ENCODE measurements at places on chromosomes 4 and X.

DNA sequence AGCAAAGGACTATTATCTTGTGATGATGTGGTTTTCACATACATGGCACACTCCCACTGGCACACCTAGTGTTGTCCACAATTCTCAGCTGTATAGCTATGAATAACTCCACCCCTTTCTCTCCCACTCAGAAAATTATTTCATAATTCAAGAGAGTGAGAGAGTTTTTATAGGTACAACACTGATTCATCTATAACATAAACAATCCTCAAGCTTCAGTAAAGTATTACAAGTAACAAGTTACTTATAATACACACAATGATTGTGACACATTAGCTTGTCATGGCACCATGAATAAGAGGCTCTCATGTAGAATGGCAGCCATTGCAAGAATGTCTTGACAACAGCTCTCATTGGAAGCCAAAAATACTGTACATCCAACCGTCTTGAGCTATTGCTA is 43.9 kb downstream of the RAB40A start:
- DNase-seq, result no peak

DNA sequence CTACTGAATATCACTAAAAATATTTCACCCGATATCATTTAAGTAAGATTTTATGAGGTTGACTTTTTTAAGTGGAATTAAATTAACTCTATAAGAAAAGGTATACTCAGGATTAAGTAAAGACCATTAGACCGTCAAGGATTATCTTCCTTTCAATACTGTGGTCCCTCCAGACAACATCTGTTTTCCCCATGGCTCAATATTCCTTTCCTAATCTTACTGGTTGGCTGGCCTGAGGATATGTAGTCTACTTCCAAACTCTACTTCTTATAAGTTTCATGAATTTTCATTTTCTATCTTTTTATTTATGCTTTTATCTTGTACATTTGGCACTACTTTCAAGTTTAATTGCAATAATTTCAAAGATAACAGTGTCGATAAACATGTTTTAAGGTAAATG is 725.4 kb downstream of the PCDH7 start:
- no peak for DNase-seq

DNA sequence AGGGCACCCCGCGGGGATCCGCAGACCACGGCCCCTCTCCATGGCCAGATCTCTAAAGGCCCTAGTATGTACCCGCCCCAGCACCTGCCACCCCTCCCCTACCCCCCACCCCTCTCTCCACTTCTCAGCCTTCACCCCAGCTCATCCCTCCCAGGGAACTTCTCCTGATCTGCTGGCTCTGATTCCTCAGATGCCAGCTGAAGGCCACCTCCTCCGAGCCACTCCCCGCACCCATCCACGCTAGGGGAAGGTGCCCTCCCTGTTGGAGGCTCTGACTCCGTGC is 11.9 kb downstream of the PSAPL1 start:
- no peak for DNase-seq

DNA sequence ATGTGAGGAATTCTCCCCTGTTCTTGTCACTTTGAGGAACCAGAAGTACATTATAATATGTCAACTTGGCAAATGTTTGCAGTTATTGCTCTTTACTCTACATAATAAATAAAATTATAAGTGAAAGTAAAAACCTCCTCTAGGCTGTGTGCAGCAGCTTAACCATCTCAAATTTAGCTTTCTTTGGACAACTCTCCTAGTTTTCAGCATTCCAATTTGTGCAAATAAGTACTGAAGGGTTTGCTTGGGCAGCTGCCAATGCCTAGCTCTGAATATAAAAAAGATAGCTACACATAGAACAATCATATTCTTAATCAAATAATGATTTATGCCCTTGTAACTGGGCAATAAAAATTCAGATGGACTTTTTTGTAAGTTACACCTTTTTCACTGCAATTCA is 82.5 kb downstream of the GASK1B start:
- no peak for DNase-seq

DNA sequence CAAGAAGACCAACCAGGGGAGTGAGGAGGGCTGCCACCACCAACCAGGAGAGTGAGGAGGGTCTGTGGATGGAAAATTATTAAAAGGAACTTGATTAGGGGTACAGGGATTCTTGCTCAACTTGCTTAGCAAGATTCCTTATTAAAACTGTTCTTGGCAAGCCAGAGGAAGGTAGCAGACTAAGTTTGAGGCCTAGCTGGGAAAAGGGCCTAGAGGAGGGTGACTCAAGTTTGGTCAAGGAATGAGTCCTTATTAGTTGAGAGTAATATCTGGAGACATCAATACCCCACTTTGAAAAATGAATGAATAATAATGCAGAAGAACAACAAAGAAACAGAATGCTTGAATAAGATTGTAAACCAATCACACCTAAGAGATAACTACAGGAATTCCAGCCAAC is 612.4 kb upstream of the ZFP42 start:
- no peak for DNase-seq

DNA sequence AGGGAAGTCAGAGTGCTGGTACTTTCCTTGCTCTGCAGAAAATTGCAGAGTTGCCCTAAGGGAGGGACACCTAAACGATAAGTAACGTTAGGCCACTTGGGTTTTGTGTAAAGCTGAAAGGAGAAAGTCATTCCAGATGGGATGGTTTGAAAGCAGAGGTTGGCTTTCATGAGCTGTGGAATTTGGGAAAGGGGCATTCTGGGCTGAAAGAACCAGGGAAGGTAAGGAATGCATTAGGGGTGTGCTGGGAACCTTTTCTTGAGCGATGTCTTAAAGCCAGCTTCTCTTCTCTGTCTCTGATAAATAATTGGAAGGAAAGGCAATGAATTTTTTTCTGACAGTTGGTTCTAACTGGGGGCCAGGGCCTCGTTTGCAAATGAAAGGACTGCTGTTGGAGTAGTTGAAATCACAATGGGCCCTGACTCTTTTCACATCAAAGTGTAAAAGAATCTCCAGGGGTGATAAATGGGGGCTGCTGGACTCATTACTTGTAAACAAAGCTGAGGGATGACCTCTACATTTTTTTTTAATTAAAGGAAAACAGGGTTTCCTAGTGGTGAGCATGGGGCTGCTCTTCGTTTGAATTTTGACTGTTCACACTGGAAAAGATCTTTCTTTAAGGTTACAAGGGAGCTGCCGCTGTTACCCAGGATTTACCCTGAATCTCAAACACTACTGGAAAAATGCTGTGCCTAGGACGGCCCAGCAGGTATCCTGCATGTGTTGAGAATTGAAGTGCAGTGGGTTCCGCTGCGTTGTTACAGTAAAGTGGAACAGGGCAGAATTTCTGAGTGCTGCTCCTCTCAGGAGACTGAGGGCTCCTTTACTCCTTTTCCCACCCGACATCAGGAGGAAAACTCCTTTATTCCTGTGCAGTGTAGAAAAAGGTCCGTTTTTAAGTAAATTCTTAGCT is 25.0 kb downstream of the AFF1 start:
- DNase-seq, result no peak

DNA sequence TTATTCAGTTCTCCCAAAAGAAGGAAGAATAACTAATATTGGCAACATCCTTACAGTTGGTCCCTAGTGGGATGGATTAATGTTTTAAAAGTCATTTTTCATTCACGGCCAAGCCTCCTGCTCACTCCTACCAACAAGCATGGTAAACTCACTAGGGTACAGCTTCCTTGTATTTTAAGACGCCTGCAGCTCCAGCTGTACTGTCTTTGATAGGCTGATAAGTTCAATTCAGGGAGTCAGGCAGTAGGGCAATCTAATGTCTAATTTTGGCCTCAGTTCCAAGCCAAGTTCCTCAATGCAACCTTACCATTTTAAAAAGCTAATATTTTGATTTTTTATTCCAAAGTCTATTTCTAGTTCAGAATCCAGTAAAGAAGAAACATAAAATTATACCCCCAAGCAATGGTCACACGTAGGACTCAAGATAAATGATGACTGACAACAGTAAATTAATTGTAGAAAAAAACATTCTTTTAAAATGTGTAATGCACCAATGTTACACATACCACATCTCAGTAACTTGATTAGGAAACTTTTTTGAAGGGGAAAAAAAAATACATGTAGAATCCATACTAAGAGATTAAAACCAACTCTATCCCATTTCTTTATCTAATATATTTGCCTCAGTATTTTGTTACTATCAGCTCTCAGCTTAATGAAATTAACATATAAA is 9.3 kb downstream of the LCORL start:
- DNase-seq, result no peak

GRCh38 chr4:163395055-163395454 is 51.4 kb downstream of the NPY5R start:
- no peak for DNase-seq

GRCh38 chrX:24153178-24153795 is 3.8 kb downstream of the ZFX start:
- DNase-seq, result no peak

DNA sequence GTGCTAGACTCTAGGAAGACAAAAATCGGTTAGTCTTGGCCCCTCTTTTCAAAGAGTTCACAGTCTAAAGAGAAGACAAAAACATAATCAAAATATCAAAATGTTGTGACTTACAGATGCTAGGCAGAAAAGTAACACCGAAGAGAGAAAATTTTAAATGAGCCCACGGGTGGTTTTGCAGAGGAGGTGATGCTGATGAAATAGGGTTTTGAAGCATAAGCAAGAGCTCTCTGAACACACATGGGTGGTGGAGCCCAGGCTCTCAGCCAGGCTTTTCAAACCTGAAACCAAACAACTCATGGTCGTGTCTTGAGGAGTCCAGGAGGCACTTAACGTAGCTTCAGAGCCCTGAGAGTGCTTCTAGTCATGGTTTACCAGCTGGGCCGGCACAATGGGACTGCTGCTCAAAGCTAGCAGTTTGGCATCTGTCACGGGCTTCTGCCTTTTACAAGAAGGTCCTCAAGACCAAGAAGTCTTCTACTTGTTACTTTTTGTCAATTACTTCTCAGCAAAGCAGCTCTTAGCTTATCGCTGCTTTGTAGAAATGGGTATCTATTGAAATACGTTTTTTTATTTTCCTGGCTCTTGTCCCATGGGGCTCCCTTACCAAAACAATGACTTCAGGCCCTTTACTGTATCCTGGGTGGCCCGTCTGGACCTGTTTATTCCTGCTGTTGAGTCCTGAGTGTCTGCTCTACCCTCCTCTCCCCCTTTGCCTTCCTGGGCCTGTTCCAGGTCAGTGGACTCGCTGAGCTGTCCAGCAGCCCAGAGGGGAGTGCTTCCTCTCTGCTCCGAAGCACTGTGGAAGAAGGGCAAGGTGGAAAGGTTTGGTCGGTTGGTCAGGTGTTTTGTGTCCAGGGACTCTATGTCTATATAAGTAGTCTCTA is 69.5 kb downstream of the TNIP2 start:
- no peak for DNase-seq

DNA sequence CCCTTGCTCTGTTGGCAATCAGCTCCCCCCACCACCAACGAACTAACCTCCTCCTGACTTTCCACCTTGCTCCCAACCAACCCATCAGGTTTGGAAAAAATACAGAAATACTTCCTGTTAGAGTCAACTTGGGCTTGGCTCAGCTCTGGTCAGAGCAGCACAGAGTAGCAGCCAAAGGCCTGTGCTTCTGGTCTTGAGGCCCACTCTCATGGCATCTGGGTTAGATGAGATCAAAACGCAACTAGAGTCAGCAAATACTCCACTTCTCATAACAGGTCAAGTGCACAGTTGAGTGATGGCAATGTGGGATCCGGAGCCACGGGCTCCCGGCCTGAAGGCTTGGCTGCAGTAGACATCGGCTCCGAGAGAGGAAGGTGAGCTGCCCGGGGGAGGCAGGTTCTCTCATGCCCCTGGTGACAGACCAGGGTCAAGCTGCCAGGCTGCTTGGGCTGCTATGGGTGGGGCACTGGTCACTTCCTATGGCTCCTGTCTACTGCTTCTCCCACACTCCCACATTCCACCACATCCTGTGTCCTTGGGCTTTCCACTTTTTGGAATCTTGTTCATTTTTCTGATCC is 34.8 kb downstream of the ZNF185 start:
- no peak for DNase-seq

GRCh38 chrX:101223226-101223625 is 3.6 kb downstream of the DRP2 start:
- DNase-seq, result no peak

DNA sequence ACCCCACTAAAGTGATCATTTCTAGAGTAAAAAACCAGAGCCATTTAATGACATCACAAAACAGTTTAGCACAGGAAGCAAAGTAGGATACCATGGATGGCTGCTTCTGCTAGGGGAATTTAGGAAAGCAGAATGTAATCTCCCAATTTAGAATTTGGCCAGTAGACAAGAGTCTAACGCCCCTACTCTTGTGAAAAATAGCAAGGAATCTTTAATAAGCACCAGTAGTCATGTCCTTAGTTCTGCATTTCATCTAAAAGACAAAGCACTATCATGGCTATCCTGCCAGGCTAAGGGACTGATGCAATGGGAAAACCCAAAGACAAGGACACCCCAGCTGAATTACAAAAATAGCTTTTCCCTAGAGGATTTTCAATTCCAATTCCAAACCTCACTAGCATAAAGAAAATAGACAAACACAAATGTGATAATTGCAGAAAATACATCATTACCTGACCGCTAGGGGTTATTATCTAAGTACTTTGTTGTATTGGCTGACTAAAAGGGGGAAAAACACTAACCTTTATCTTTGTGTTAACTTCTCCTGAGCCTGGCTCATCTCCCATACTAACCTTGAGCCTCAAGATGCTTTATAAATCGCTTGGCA is 2.6 kb upstream of the AMMECR1 start:
- DNase-seq, result no peak

- DNase-seq, result no peak
These were observed 445.2 kb downstream of the RPA4 start for GRCh38 chrX:97328853-97329390.

GRCh38 chr4:130110189-130110588 is 1014.2 kb downstream of the C4orf33 start:
- DNase-seq, result no peak

DNA sequence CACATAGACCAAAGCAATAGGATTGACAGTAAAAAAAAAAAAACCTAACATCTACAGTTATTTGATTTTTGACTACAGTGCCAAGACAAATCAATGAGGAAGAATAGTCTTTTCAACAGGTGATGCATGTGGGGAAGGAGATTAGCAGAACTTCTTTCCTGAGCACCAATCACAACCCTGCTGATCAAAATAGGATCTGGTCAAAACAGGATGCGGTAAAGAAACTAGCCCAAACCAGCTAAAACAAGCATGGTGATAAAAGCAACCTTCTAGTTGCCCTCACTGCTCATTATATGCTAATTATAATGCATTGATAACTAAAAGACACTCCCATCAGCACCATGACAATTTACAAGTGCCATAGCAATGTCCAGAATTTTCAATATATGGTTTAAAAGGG is 667.5 kb downstream of the GRXCR1 start:
- DNase-seq, result no peak

DNA sequence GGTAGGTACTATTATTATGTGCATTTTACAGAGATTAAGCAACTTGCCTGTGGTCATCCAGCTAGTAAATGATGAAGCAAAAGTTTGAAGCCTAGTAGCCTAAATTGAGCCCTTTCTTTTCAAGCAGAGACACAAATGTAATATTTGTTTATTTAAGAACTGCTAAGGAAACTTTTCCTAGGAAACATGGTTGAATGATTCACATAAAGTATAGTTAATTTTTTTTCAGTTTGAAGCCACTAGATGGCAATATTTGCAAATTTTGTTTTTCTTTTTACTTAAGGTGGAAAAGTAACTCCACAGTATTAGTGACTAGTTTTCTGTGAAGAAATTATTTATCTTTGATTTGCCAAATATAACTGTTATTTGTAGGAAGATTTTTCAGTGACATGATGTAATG is 52.8 kb upstream of the ANKRD17 start:
- no peak for DNase-seq
